ENCODE measurements at places on chromosomes 16 and 17.

DNA sequence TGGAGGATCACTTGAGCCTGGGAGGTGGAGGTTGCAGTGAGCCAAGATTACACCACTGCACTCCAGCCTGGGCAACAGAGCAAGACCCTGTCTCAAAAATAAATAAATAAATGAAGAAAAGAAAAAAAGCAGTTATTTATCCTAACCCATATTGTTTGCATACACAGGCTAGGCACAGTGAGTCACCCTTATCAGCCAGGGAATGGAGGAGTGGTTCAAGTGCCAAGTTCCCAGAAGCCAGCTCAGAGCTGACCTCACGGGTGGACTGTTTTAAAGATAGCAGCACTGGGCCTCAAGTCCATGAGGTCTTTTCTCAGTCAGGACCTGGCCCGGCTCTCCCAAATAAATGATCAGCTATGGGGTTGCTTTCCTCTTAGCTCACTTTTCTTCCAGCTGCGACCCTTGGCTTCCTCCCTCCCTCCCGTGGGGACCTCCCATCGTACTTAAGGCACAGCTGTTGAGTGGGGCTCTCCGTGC, 22.6 kb upstream of the MGAT5B start:
- no peak for DNase-seq

GRCh38 chr17:17888821-17889220, 52.0 kb upstream of the SREBF1 start:
- no peak for DNase-seq

GRCh38 chr16:81610144-81610842, 165.7 kb downstream of the CMIP start:
- DNase-seq: no peak

GRCh38 chr16:16029431-16030011, 80.1 kb downstream of the ABCC1 start:
- no peak for DNase-seq

GRCh38 chr17:81222620-81222905, 202 bp downstream of the CEP131 start:
- DNase-seq: no peak

GRCh38 chr17:51427323-51427811, 167.0 kb downstream of the UTP18 start:
- DNase-seq: peak; percentile 8

DNA sequence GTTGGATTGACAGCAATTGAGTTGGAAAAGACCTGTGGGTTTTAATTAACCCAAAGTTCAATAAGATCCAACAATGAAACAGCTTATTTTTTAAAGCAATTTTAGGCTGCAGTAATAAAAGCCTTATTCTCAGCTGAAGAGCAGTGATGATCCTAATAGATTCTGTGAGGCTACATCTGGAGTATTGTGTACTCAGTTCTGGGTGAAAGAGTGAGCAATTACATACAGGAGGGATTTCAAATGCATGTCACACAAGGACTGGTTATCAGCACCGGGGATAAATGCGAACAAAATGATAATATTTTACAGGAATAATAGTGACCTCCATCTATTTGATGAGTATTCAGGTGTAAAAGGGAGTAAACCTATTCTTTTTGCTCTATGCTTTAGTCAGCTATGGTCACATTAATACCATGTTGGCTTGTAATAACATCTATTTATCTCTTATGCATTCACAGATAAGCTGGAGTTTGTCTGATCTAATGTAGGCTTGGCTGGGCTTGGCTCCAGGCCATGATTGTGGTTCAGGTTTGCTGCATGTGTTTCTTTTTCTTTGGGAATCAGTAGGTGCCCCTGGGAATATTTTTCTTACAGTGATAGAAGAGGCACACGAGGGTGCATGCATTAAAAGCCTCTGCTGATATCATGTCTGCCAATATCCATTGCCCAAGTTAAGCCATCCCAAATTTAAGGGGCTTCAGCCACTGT, 22.2 kb upstream of the TOX3 start:
- DNase-seq: no peak

DNA sequence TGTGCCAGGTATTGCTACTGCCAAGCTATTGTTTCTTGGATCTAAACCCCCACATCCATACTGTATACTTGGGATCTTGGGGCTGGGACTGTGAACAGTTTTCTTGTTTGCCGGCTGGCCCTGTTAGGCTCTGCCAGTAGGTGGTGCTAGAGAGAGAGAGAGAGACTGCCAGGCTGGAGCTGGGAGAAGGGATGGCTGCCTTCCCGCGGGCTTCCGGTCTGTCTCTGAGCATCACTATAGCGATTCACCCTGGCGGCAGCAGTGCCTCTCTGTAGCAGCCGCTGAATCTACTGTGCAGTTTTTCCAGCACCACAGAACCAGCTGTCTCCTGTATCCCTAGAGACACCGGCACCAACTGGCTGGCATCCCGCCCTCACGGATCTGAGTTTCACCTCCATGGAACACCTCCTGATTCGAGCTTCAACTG, 201.2 kb downstream of the UTP18 start:
- DNase-seq: peak; percentile 22

DNA sequence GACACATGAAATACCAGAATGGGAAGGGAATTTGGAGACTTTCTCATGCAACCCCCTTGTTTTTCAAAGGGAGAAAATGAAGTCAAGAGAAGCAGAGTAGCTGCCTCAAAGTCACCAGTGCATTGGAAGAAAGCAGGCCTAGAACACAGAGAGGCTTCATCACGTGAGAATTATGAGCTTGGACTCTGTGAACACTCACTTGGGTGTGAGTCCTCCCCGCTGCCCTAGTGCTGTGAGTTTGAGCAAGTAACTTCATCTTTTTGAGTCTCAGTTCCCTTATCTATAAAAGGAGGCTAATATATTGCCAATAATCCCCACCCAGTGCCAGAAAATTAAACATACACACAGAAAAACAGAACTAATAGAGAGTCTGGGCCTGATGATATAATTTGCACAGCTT, 315.8 kb downstream of the XYLT1 start:
- DNase-seq: no peak

- DNase-seq: no peak
Observed at GRCh38 chr17:44473367-44473766, 29.8 kb downstream of the GPATCH8 start.

Measured in fibroblast of the conjunctiva (primary cell).